ENCODE measurements at places on chromosomes 5 and 9.

GRCh38 chr5:74027732-74028338, 401.8 kb downstream of the ARHGEF28 start:
- DNase-seq, result no peak

- DNase-seq, result no peak
Measured at GRCh38 chr9:94286116-94286515, 27.0 kb downstream of the ZNF169 start.

GRCh38 chr9:6733831-6734230, 23.9 kb upstream of the KDM4C start:
- no peak for DNase-seq

GRCh38 chr9:108816037-108816436, 39.7 kb downstream of the ACTL7B start:
- DNase-seq, result peak; percentile 36

GRCh38 chr9:36214571-36214970, 23.9 kb downstream of the CLTA start:
- no peak for DNase-seq

- no peak for DNase-seq
Measured at GRCh38 chr5:12805165-12805698, 901.0 kb upstream of the CTNND2 start.

DNA sequence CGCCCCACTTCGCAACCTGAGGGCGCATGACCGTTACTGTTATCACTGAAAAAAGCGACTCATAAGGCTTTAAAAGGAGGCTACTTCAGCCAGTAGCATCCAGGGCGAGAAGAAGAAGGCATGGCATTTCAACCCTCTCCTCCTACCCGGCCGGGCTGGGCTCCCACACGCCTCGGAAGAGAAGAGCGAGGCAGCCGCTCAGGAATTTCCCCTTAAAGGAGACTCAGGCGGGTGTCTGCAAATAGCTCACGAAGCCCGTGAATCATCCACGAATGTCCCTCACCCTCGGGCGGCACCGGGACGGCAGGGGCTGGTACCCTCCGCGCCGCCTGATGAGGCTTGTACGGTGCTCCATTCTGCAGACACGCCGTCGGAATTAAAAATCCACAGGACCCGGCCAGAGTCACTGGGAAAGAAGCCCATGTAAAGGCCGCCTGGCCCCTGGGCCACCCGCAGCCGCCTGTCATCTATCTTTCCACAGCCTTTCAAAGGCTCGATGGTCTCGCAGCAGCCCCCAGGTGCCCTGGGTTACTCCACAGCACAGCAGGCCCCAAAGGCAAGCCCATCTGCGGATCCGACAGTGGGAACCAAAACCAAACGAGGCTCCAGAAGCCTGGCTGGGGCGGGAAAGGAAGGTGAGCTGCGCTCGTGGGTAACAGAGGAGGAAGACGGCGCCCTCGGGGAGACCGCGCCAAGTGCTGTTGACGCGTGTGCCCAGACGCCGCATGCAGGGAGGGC, 11.8 kb downstream of the SLC12A7 start:
- no peak for DNase-seq

DNA sequence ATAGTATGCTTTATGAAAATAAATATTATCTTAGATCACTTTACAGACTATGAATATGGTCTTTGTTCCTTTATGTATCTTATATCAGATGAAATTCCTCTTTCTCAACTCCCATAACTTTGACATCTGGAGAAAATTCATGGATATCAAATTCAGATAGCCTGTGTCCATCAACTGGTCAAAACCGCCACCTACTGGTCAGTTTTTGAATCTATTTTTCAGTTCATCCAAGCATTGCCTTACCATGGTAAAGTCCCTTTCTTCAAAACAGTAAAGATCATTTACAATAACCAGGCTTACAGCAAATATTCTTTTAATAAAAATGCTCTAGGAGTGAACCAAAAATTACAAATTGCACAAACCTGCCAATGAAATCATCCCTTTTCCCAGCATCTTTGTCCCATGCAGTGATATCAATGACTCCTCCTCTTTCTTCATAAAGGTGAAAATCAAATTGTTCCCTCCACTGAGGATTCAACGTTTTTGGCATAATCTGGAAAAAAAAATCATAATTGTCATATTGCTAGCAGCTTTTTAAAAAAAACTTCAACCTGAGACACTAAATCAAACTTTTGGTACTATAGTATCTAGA, 290.5 kb downstream of the SLF1 start:
- DNase-seq, result peak; percentile 17

- no peak for DNase-seq
Measured at GRCh38 chr9:20315677-20316076, 306.6 kb downstream of the MLLT3 start.

- no peak for DNase-seq
Measured at GRCh38 chr5:176373100-176373818, 8.0 kb downstream of the ARL10 start.

- DNase-seq, result no peak
Measured at GRCh38 chr9:30995956-30996738, 1388.3 kb upstream of the ACO1 start.

DNA sequence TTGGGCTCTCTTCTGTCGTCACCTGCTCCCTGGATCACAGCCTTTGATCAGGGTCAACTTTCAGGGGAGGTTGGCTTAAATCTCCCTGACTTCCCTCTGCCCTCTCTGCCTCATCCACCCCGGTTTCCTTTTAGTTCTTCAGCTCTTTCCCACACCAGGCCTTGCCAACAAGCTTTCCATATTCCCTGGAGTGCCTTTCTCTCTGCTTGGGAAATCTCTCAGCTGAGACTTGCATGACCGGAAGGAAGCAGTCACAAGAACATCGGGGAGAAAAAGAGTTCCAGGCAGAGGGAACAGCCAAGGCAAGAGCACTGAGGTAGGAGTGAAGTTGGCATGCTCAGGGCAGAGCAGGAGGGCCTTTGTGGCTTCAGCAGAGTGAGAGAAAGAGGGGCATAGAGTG, 88.4 kb upstream of the HSPA9 start:
- no peak for DNase-seq

DNA sequence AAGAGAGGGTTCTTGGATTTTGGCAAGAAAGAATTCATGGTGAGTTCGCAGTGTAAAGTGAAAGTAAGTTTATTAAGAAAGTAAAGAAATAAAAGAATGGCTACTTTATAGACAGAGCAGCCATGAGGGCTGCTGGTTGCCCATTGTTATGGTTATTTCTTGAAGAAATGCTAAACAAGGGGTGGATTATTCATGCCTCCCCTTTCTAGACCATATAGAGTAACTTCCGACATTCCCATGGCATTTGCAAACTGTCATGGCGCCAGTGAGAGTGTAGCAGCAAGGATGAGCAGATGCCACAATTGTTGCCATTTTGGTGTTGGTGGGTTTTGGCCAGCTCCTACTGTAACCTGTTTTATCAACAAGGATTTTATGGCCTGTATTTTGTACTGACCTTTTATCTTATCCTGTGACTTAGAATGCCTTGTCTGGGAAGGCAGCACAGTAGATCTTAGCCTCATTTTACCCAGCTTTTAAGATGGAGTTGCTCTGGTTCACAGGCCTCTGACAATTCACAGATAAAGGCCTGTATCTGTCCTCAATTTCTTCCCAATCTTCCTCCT, 1026.1 kb upstream of the DMAC1 start:
- no peak for DNase-seq

- DNase-seq, result no peak
Measured at GRCh38 chr5:174281855-174282254, 236.3 kb downstream of the NSG2 start.

DNA sequence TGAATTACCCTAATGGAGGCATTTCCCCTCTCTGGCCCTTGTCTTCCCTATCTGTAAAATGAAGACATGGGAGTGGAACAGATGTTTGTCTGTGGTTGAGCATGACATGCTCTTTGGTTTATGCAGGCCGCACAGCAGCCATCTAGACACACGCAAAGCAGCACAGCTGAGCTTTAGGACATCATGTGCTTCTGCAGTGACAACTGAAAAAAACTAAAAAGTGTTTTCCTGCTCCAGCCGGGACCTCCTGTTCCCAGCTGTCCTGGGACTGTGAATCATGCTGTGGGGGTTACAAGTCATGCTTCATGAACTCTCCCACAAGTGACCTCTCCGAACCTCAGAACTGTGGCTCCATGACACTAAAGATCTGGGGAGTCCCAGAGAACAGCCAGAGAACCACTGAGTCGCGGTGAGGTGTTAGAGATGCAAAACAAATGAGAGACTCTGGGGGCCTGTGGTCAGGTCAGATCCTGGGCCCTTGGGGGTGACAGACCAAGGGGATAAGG, 1.7 kb downstream of the SMIM3 start:
- peak; percentile 21 for DNase-seq

- peak; percentile 92 for DNase-seq
Measured at GRCh38 chr5:102296178-102296817, at the start of gene SLCO4C1. TSS of gene SLCO4C1 (minus strand) at chr5:102296284. CDS start at chr5:102296262, 22 bp downstream.

DNA sequence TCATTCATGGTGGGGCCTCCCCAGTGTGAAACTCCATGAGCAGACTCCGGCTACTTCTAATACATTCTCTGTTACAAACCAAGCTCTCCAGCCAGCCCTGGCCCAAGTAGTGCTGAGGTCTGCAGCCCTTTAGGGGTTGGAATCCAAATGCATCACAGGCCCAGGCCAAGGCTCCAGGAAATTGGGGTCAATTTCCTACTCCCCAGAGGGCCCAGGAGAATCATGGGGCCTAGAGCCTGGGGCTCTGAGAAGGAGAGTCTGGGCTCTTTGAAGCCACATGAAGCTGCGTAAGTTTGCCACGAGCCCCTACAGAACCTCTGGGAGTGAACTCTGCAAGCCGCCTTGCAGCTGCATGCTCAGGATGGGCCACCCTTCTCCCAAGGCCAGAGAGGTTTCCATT, 206.4 kb downstream of the PAPPA start:
- no peak for DNase-seq

DNA sequence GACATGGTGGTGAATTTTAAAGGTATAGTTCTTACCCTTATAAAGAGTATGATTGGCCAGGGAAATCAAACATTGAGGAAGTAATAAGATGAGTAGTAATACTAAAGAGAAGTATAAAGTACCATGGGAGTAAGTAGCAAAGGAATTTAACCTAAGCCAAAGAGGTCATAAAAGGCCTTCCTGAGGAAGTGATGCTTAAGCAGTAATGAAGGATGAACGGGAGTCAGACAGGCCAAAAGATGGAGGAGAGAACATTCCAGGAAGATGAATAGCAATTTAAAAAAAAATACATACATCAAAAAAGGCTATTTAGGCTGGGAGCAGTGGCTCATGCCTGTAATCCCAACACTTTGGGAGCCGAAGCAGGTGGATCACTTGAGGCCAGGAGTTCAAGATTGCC, 29.0 kb downstream of the KLHL3 start:
- DNase-seq, result no peak

GRCh38 chr9:124263800-124264426, 6.2 kb downstream of the NEK6 start:
- no peak for DNase-seq

- DNase-seq, result no peak
Measured at GRCh38 chr9:116162241-116162781, 8.7 kb downstream of the PAPPA start.

GRCh38 chr9:97556721-97557605, 55.5 kb downstream of the TMOD1 start:
- DNase-seq, result no peak

- no peak for DNase-seq
Measured at GRCh38 chr9:131409458-131409992, 15.6 kb downstream of the PRRC2B start.

DNA sequence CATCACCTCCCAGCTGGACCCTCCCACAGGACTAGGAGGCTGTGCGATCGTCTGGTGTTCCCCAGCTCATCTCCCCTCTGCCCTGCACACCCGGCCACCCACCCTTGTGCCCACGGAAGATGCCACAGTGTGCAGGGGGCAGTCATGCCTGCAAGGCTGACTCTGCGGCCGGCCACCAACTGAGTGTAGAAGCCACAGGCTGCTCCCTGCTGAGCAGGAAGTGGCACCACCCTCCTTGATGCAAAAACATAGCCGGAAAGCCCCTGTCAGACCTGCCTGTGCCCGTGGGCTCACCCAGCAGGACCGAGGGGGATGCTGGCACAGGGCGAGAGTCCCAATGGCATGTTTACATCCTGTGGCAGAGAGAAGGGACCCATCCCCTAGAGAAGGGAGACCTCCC, 40.3 kb upstream of the SLC12A7 start:
- no peak for DNase-seq

DNA sequence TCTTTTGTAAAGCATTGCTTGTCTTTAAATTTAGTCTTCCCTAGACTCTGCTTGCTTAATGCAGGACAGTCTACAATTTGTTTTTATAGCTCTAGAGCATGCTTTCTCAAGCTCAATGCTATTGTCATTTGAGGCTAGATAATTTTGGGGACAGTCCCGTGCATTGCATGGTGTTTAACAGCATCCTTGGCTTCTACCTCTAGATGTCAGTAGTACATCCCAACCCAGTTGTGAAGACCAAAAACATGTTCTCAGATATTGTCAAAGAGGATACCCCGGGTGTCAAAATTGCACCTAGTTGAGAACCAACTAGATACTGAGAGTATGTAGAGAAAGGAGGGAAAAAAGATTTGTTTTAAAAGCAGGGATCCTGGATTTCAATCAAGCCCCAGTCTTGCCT, 277.5 kb downstream of the CEMIP2 start:
- DNase-seq, result no peak

DNA sequence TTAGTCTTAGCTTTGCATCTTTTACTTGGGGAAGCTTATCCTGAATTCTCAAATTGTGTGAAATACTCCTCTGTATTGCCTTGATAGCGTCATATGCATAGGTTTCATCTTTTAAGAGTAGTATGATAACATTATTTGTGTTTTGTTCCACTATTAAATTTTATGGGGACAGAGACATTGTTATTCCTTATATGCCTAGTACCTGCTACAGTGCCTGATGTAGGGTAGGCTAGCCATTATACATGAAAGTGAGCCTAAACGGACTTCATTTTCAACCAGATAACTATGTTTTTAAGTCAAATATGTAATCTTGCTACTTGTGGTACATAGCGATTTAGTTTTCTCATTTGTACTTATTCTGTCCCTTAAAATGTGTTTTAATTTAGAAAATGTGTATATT, 105.9 kb downstream of the DMXL1 start:
- no peak for DNase-seq

DNA sequence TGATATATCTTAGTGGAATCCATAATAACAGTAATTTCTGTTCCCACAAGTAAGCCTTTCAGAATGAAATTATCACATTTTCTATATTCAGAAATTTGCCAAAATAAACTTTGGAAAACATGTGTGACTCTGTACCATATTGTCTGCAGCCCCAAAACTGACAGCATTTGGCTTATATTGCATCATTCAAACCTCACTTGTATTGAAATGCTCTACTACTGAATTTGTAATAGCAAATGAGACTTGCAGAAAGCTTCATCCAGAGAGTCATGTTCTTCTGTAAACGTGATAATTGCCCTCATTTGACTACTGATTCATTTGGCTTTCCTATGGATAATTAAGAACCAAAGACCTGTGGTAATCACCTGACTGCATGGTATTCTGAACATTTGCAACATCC, 1249.5 kb upstream of the CDH18 start:
- no peak for DNase-seq

GRCh38 chr5:180271221-180271620, 20.7 kb downstream of the MAPK9 start:
- peak; percentile 5 for DNase-seq

GRCh38 chr5:106154280-106154716, 1516.4 kb downstream of the EFNA5 start:
- no peak for DNase-seq

- no peak for DNase-seq
Measured at GRCh38 chr5:84370176-84370575, 14.5 kb downstream of the EDIL3 start.

Data from AML-193 (cell line).